Retinal pigment epithelial cell (primary cell): ENCODE measurements at places on chromosomes 5 and 9.

- DNase-seq: no peak
These were observed 11.8 kb downstream of the OTULIN start for GRCh38 chr5:14676320-14676719.

DNA sequence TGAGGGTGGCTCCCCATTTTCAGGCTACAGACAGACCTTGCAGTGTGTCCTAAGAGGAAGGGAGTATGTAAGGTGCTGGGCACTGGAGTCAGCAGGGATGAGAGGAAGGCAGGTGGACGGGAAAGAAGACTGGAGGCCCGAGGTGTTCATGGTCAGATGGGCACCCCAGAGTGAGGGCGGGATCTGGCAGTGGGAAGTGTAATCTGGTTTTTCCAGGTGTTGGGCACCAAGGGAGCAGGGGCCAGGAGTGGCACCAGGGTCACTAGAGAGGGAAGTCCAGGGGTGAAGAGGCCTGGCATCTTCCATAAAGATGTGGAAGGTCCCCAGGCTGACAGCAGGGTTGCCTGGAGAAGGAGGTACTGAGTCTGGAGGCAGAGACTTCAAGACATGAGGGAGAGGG lies 29.7 kb downstream of the PITX1 start:
- no peak for DNase-seq

- no peak for DNase-seq
These were observed 53.9 kb downstream of the OSTF1 start for GRCh38 chr9:75142202-75142601.

DNA sequence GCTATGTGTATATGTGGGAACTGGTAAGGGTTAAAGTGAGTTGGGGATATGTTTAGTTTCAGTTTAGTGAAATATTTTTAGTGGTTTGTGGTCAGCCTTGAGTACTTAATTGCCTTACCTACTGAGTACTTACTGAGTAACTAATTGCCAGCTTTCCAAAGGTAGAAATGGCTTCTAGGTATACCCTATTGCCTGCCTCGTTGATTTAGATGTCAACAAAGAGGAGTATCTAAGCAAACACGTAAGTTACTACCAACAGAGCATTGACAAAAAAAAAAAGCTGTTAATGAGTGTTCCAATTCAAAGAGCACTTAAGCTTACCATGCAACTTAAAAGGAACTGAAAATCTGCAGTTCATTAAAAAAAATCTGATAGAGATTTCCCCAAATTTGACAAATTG lies 8.8 kb downstream of the ATP10B start:
- DNase-seq: no peak

- no peak for DNase-seq
These were observed 21.2 kb upstream of the MLANA start for GRCh38 chr9:5869315-5870019.

GRCh38 chr9:83266666-83267496 lies 203.9 kb upstream of the RASEF start:
- no peak for DNase-seq

GRCh38 chr9:87662808-87663528 lies 63.0 kb upstream of the CTSL start:
- peak; percentile 28 for DNase-seq

DNA sequence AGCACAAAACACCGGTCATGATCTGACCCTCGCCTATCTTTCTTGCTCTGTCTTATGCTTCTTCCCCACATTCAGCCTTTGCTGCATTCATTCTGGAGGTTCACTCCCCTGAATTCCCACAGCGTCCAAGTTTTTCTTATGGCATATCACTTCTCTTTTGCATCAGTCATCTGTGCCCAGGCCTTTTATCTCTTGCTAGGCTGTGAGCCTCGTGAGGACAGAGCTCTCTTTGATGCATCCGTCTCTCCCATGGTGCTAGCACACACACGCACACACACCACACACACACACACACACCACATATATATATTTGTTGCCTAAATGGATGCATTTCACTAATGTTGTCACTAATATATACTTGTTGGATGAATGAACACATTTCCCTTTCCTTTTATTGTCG lies 45.8 kb upstream of the ATG10 start:
- DNase-seq: no peak

- no peak for DNase-seq
These were observed 9.2 kb upstream of the ESM1 start for GRCh38 chr5:54994628-54995027.

DNA sequence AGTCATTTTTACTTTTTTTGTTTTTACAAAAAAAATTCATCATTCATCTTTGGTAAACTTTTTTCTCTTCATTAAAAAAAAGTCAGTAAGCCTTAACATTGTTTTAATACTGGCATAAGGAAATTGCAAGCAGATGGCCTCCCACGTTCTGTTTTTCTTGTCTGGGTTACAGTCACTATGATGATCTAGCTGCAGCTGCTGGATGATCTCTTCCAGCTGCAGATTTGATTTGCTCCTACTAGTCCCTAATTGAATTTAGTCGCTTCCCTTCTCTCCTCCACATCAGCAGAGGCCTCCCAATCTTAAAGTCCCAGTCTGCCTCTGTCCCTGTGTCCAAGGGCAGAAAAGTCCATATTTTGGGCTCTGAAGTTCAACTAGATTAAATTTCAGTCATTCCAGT lies 106.8 kb upstream of the PTGER4 start:
- no peak for DNase-seq

GRCh38 chr5:178234750-178235587 lies 2.4 kb upstream of the PHYKPL start:
- no peak for DNase-seq

DNA sequence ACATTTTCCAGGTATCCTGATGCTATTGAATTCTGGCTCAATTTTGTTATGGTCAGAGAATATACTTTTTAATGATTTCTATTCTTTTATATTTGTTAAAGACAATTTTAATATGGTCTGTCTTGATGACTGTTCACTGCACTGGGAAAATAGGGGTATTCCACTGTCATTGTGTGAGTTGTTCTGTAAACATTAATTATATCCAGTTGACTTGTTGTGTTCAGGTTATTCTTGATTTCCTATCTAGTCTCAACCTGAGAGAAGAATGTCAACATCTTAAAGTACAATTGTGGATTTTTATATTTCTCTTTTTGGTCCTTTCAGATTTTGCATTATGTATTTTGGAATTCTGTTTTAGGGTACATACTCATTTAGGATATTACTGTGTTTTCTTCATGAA lies 59.9 kb upstream of the EXOC3 start:
- no peak for DNase-seq
